NCI-H1105 (cell line): ENCODE measurements at places on chromosomes 7 and 10.

- DNase-seq = no peak
Observed at GRCh38 chr10:47082055-47082784, 171.0 kb downstream of the PTPN20 start.

DNA sequence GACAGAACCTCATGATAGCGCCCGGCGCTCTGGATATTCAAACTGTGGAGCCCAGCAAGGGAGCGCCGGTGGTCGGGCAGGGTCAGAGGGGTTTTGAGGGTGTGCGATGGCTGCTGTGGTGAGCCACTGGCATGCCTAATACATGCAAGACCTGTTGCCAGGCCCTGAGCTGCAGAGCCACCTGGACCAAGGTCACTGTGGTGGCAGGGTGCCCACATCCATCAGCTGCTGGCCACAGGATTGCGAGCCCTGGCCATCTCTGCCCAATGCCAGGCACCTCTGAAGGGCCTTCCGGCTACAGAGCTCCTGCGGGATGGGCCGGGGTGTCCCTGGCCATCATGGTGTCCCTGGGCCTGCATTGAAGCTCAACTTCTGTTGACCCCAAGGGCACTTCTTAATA, 123.0 kb upstream of the TNRC18 start:
- no peak for DNase-seq

DNA sequence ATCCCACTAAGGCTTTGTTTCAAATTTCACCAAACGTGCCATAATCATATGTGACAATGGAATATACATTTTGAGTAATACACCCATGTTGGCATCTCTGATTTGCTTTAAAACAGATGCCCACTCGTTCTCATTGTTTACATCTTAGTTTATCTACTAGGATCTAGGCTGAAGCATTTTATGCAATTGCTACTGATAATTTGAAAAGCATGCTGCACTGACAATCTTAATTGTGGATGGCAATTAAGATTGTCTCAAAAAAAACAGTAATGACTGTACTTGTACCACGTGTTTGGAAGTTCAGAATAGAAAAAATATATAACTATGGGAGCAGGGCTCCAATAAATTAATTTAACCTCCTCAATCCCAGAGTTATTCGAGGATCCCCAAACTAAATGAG, 136.8 kb downstream of the CRPPA start:
- DNase-seq = no peak

DNA sequence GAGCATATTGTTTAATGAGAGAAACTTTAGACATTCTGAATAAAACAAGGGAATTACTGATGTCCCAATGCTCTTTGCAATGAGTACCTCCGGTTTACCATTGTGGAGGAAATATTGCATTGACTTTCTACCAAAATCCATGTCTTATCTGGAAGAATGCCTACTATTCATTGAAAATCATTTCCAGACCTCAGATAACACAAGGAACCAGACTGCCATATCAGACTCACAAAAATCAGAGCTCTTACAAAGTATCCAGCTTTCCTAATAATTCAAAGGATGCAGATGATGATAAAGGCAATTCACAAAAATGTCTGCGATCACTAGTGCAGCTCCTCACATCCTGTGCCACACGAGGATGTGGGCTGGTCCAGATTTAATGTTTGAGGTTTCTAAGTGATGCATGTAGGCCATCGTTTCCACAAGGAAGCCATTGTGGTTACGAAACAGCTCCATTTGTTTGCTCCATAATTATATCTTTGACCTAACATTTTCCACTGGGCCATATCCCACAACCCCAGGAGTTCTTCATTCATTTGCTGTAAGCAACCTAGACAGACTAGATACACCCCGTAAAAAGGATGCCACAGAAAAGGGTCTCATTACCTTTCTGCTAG, 831.1 kb upstream of the C7orf33 start:
- no peak for DNase-seq

DNA sequence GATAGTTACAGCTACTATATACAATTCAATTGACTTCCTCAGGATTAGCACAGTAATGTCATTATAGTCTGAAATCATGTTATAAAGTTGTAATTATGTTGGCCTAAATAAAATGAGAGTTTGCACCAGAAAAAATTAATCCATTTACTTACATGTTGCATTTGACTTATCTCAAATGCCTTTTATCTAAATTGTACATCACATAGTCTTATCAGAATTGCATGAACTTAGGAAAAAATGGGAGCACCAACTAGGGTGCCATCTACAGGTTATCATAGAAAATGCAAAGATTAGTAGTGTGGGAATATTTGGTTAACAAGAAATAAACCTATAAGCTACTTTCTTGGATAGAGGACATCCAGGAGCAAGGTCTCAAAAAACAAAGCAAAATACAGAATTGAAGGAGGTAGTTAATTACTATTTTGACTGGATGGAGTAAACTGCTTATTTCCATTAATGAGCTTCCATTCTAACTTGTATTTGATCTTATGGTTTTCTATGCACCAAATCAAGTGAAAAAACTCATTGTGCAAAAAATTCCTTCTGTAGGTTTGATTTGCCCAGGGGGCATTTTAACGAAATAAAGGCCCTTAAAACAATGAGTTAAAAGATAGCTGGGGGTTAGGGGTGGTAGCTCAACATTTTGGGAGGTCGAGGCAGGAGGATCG, 60.0 kb upstream of the ORC5 start:
- DNase-seq = no peak

DNA sequence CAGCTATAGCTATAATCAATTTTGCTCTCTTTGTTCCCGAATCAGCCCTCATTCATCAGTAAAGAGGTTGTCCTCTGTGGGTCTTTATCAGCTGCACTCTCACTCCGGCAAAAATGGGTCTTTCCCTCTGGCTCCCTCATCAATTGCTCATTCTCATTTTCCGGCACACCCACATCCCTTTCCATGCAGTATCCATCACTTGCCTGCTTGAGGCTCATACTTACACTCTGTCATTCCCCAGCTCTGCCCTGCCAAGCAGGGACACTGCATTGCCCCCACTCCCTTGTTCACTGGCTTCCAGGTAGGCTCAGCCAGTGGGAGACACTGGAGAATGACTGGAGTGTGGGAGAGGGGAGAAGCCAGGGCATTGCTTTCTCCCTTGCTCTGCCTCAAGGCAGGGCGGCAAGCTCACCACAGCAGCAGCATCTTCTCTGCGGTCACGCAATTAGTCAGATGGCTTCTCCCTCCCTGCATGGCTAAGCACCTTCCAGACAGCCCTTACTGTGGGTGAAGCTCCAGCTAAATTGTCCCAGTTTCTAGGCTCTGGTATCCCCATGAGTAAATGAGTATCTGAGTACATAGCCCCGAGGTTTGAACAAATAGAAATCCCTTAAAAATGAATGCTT, 470.7 kb upstream of the LRRN3 start:
- no peak for DNase-seq

DNA sequence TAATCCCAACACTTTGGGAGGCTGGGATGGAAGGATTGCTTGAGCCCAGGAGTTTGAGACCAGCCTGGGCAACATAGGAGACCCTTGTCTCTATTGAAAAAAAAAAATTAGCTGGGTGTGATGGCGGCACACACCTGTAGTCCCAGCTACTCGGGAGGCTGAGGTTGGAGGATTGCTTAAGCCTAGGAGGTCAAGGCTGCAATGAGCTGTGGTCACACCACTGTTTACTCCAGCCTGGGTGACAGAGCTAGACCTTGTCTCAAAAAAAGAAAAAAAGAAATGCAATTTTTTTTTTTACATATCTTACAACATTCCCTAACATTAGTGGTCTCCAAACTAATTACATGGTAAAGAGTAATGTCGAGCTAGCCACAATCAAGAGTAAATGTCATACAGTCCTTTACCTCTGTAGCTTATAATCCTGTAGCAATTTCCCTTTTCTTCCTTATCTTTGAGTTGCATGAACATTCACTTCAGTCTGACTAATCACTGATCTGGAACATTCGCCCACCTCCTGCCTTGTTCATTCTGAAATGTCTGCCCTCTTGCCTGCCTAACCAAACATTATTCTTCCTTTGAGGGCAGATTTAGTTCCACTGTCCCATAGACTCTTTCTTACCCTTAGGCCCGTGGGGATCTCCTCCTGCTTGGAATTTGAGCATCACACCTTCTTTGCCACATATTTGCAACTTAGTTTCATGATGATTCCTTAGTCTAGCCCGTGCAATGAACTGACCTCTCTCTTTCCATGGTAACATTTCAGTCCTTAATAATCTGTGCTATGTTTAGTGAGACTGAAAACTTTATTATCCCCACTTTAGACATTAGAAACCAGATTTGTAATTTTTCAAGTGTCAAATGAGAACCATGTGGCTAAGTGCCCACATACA, 4.8 kb upstream of the VCL start:
- DNase-seq = no peak
